ENCODE measurements at places on chromosomes 16 and 17. TPM values are rescaled to one million over a fixed set of nuclear protein-coding genes. Genes with fewer than 3 reads are reported as not detected.

DNA sequence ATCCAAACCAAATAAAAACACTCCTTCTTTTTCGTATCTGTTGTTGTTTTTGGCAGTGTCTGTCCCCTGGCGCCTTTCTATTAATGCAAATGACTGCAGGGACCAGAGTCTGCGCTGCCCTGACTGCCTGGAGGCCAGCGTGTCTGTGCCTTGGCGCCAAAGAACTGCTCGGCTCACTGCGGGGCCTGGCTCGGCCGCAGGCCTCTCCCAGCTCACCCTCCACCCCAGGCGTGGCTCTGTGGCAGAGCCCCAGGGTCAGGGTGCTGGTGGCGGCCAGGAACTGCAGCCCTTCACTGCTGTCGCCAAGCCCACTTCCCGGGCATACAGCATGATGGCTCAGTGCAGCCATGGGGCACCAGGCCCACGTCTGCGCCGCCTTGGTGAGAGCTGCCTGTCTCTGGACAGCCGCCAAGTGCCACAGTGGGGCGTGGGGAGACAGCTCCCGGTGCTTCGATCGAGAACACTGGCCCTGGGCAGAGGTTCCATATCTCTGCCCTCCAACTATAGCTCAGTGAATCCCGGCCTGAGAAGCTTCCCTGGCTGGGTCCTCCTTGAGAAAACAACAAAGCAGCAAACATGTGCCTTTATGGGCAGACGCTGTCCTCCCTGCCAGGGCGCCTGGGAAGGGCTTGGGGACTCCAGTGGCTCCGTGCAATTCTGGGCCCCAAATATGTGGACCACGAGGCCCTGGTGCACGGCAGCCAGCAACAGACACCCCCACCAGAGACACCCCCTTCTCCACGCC, 11.1 kb downstream of the CANT1 start:
- DNase-seq = no peak

- DNase-seq = no peak
Observed at GRCh38 chr17:77723909-77724875, 234.3 kb upstream of the TNRC6C start.

DNA sequence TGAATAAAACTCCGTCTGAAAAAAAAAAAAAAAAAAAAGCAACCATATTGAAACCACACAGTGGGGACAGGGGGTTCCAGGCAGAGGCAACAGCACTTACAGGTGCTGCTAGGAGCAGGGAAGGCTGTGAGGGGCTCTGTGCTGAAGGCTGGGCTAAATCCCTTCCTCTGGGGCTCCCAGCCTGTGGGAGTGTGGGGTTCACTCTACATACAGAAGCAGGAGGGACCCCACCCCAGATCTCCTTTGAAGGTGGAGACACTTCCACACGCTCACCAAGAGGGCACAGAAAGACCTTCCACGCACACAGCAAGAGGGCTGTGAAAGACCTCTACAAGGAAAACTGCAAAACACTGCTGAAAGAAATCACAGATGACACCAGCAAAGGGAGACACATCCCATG, 53.9 kb downstream of the USP22 start:
- no peak for DNase-seq

DNA sequence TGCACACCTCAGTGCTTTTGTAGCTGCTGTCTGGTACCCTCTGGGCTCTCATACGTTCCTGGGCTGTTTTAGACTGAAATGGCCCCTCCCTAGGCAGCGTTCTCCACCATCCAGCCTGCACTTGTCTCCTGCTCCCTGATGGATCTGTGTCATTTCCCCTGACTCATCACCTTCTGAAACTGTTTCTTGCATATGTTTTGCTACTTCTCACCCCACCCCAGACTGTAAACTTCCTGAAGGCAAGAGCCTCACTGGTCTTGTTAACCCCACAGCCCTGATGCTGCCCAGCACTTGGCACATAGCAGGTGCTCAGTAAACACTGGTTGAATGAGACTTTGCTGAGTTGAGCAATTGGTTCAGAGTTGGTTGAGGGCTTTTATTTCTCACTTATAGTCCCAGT, 78.7 kb downstream of the CRISPLD2 start:
- DNase-seq = no peak

Gene CD300H
- not detected for total RNA-seq

GRCh38 chr16:85126705-85127378, 14.6 kb upstream of the CIBAR2 start:
- no peak for DNase-seq

- DNase-seq = no peak
Observed at GRCh38 chr16:84136331-84137125, 8.4 kb downstream of the HSDL1 start.

Gene CEP295NL
- 0.73 TPM for total RNA-seq

- DNase-seq = no peak
Observed at GRCh38 chr17:3630781-3631180, 5.3 kb downstream of the SHPK start.

GRCh38 chr17:72778169-72779151, 314.0 kb downstream of the SLC39A11 start:
- DNase-seq = no peak

GRCh38 chr16:5166486-5166885, 68.9 kb upstream of the EEF2KMT start:
- no peak for DNase-seq

GRCh38 chr17:80619535-80620235, 75.0 kb downstream of the RPTOR start:
- no peak for DNase-seq

Gene SEC14L1
- total RNA-seq = 400 TPM

DNA sequence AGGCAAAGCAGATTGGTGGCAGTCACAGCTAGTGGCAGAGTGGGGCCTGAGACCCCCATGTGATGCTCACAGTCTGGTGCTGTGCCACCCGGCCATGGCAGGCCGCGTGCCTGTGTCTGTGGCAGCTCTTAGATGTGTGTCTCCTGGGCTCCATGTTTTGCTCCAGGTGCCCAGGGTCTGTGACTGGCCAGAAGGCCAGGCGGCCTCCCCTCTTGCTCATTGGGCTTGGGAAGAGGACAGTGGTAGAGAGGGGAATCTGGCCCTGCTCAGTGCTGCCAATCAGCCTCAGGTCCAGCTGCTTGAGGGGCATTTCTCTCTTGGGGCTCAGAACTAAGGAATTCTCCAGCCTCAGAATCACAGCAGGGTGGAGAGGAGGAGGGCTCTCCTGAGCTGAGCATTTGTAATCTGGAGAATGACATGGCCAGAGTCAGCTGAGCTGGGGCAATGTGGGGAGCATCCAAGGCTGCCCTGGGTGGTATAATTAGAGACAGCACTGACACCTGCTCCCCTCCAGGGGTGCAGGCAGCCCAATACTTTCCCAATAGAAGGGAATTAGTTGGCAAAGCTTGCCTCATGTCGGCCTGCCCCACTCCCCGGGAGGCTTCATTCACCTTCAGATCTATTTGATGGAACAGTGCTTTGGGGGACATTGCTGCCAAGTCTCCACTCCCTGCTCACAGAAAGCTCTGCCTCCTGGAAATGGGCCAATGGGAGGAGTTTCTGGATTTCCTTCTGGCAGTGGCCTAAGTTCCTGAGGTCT, 2.7 kb upstream of the LASP1NB start:
- no peak for DNase-seq

Gene HBZ
- not detected for total RNA-seq

- DNase-seq = no peak
Observed at GRCh38 chr16:81497690-81498089, 53.1 kb downstream of the CMIP start.

- no peak for DNase-seq
Observed at GRCh38 chr17:61065263-61065773, 334.3 kb upstream of the TBX2 start.

GRCh38 chr17:64040206-64040605, 19.8 kb upstream of the ICAM2 start:
- no peak for DNase-seq

Gene PRM1
- not detected for total RNA-seq

Gene TEX19
- not detected for total RNA-seq

Gene DLX4
- total RNA-seq = not detected

GRCh38 chr17:27530764-27531391, 74.6 kb downstream of the KSR1 start:
- DNase-seq = no peak

Gene GPR139
- total RNA-seq = not detected

- no peak for DNase-seq
Observed at GRCh38 chr16:6493555-6493954, 839.1 kb upstream of the RBFOX1 start.

DNA sequence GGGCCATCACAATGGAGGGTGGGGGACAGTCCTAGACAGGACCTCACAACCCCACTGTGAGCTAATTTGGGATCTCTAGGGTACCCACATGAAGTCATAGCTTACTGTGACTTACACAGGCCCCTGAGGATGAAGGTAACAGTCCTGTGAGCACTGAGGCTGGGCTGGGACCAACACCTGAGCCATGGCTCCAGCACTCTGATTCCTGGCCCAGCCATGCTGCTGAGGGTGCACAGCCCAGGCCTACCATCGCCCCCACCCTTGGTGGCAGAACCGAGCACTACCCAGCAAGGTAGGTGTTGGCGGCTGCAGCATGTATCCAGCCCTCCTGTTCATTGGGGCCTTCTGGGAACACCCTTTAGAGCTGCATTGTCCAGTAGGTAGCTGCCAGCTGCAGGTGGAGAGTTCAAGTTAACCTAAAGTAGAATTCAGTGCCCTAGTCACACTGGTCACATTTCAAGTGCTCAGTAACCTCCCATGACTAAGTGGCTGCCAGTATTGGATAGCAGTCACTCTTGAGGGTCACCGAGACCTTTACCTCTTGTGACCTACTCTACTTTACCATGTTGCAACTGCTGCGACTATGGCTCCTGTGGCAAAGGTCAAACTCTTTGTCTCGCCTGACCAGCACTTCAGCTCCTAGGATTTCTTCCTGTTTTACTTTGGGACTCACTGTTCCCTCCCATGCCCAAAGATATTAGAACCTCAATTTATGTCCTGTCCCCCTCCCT, 11.6 kb downstream of the AKAP1 start:
- DNase-seq = no peak

DNA sequence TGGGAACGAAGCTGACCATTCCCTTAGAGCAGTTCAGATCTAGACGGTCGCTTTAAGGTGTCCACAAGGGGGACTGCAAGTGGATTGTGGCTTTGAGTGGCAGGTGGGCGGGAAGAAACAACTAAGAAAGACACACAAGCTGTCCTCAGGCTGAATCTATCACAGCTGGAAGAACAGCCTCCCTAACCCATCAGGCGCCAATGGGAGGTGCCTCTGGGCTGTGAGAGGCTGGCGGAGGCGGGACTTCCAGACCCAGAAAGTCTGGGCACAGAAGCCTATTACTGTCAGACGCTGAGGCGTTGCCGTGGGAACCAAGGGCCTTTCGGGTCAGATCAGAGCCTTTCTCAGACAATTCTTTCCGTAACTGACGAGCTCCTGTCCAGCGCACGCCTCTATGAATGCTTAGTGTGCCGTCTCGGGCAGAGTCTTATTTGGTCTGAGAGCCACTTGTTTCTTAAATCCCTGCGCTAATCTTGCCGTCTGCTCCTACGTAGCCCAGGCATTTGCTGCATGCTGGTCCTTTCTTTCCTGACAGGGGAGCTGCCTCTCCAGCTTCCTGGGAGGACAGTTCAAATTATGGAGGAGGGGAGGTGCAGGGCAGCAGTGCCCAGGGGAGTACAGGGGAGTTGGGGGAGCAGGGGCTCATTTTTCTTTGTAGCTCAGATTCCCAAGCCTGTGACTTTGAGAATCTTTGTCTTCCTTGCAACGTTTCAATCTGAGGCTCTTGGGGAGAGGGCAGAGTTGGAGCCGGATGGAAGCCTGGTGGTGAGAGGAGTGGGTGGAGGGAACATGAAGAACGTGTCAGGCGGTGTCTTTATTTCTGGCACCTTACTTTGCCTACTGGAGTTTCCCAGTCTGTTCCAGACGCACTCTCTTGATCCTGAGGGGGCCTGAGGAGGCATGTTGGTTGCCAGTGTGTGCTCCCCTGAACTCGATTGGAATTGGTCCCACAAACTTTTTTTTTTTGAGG, 618.7 kb downstream of the KCNJ18 start:
- DNase-seq = no peak

Gene FMNL1
- total RNA-seq = 0.63 TPM

Gene KRT33A
- not detected for total RNA-seq

Gene CALB2
- not detected for total RNA-seq

Gene GRAP
- 16.5 TPM for total RNA-seq

DNA sequence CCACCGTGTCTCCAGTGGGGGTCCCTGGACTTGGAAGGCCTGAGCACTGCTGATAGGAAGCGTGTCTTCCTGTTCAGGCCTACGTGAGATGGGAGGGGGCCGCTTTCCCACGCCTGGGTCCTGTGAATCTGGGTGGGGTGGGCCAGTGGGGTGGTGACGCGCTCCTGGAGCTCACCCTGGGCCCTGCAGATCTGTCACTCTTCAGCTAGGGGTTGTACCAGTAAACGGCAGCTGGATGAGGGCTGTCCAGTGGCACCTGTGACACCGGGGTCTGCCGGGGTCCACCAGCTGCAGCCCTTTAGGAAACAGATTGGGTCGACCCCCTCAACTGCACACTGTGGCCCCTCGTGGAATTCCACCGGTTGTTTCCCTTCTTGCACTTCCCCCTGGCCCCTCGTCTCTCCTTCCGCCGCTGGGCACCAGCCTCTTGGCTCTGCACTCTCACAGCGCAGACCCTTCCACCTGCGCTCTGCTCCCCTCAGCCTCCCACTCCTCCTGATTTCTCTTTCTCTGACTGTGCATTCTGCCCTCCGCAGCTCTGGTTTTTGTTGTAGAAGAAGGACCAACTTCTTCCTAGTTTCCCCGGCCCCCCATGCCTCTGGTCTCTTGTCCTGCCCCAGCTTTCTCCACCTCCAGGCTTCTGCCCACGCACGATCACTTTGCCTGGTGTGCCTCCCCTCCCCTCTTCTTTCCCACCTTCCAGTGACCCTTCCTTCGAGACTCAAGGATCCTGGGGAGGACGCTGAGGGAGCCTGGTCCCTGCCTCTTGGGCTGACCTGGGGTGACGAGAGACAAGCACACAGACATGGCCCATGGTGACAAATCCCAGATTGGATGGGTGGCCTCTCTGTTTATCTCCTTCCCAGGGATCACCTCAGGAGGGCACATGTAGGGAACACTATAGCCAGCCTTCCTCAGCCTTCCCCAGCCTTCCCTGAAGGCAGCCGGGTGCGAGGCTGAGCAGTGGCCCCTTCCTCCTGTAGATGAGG, 4.8 kb downstream of the MRC2 start:
- DNase-seq = no peak

GRCh38 chr17:67737145-67737544, 19.4 kb downstream of the NOL11 start:
- DNase-seq = no peak

Gene INTS2
- 24.7 TPM for total RNA-seq

DNA sequence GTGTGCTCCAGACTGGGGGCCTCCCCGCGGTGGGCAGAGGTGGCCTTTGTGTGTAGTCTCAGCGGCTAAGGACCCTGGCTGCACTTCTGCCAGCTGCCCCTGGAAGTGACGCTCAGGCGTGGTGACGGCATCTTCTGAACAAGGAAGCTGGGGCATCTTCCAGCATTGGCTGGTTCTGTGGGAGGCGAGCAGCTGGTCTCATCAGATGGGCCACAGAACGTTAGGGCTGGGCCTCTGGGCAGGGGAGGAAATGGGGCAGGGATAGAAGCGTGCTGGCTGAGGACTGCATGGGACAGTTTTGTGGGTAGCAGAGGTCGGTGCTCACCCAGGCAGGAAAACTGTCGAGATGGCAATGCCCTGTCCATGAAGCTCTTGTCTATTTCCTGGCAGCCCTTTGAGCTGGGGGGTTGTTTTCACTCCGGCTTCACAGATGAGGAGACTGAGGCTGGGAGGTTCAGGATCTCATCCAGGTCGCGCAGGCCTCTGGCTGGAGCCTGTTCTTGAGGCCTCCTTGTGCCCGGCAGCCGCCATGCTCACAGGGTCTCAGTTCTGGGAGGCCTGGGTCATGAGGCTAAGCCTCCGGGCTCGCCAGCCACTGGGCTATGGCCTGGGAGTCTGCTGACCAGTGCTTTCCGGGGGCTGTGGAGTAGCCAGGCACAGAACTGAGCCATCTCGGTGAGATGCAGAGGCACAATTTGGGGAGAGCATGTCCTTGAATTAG, 16.3 kb downstream of the IRF8 start:
- DNase-seq = no peak

- DNase-seq = no peak
Observed at GRCh38 chr17:18160128-18160856, 23.3 kb upstream of the ALKBH5 start.

Measured in pulmonary artery endothelial cell (primary cell).